ENCODE measurements at places on chromosomes 4 and X.

- no peak for DNase-seq
These were observed 345.1 kb upstream of the NR3C2 start for GRCh38 chr4:148787285-148787684.

- no peak for DNase-seq
These were observed 62.1 kb upstream of the PRRG3 start for GRCh38 chrX:151633157-151633556.

DNA sequence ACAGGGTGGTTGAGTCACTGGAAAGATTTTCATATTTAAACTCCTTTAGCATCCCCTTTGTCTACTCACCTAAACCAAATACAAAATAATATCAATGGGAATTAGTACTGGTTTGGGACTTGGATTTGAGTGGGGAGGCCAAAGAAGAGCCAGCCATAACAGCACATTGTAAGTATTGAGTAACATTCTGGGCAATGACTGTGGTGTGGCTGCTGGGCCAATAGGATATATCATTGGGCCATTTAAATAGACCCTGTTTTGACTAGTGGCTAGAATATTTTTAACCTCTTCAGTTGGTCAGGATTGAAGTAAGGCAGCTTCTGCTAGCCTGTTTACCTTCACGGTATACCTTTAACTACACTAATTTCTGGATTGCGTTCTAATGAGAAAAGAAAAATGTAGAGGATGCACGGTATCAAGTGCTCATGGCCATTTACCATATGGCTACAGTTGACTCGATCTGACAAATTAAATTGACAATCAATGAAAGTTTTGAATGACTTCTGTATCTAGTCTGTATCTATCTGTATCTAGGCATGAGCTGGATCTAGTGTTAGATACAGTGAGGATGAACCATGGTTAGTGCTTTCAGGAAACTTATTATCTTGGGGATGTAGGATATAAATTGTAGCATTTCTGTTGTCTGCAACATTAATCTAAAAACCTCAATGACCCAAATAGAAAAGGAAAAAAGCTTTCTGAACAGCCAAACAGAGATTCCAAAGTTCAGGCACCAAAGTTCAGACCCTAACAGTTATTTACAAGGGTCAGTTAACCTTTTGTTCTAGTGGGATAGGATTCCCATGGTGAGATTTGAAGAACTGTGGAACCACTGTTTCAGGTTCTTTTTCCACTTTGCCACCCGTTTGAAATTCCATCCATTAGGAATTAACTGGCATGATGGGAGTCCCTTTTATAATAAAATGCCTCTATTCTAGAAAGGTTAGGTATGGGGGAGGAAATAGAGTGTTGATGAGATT lies 6.8 kb upstream of the ALB start:
- no peak for DNase-seq

DNA sequence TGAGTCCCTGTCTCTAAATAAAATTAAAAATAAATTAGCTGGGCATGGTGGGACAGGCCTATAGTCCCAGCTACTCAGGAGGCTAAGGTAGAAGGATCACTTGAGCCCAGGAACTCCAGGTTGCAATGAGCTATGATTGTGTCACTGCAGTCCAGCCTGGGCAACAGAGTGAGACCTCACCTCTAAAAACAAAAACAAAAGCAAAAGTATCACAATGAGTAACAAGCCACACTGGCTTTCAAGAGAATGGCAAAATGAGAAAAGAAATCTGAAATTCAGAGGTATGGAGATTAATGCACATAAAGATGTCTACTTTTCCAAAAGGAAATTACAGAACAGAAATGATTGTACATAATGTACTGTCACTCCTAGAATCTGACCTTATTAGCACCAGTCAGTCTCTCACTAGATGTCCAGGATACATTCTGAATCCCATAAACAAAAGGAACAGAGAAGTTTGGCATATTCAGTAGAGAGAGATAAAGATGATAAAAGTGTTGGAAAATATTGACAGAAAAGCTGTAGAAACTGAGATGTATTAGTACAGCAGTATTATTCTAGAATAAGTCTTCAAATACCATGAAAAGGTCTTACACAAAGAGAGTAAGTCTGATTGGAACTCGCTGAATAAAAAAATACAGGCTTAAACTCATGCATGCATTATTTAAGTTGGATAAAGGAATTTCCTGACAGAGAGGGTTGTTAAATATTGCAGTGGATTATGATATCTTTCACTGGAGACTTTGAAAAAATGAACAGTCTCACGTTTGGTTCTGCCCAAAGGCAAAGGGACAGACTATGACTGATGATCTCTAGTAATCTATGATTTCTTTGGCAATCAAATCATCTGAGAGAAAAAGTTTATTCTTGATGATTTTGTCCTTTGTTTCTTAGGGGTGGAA lies 102.5 kb downstream of the SH3RF1 start:
- DNase-seq: no peak

DNA sequence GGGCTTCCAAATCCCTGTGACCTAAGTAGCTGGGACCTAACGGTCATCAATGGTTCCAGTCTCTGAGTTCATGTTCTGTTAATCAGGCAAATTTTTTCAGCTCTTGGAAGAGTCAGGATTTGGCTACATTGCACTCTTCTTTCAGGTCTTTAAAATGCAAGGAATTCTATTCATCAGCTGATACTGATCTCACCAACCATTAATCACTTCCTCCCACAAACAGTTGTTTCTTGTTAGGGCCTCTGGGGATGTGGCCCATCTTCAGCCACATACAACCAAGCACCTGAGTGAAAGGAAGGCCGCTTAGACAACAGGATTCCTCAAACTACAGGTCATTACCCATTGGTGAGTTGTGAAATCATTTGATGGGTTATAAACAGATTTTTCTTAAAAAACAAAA lies 71.7 kb downstream of the FANCB start:
- no peak for DNase-seq

All from RWPE2 (cell line).